Adrenal gland (tissue), 19 donors: ENCODE measurements at places on chromosomes 13 and 19. TPM values are rescaled to one million over a fixed set of nuclear protein-coding genes. Genes with fewer than 3 reads are reported as not detected.

DNA sequence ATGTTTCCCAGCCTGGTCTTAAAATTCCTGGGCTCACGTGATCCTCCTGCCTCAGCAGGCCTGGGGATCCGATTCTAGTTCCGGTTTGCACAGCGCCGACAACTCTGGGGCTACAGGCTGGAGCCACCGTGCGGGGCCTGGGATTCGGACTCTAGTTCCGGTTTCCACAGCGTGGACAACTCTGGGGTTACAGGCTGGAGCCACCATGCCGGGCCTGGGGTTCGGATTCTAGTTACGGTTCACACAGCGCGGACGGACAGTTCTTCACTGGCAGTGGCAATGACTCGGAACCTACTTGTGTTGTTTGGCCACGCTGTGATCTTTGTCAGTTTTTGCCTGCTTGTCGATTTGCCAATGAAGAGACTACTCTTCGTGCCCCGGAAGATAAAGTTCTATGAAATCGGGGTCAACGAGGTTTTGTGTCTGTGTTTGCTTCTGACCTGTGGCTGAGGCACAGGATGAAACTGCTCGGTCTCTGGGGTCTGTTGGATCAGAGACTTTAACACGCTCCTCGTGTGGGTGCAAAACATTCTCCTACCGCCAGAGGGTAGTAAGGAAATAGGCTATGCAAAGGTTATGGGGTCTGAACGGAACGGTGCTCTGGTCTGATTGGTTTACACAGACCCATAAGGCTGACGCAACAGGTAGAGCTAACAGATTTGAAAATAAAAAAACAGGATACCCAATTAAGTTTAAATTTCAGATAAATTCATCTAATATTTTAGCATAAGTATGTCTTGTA, 12.1 kb upstream of the ZSCAN1 start:
- DNase-seq, result peak; percentile 40

GRCh38 chr13:23330356-23330755, 103.1 kb downstream of the SACS start:
- no peak for DNase-seq

DNA sequence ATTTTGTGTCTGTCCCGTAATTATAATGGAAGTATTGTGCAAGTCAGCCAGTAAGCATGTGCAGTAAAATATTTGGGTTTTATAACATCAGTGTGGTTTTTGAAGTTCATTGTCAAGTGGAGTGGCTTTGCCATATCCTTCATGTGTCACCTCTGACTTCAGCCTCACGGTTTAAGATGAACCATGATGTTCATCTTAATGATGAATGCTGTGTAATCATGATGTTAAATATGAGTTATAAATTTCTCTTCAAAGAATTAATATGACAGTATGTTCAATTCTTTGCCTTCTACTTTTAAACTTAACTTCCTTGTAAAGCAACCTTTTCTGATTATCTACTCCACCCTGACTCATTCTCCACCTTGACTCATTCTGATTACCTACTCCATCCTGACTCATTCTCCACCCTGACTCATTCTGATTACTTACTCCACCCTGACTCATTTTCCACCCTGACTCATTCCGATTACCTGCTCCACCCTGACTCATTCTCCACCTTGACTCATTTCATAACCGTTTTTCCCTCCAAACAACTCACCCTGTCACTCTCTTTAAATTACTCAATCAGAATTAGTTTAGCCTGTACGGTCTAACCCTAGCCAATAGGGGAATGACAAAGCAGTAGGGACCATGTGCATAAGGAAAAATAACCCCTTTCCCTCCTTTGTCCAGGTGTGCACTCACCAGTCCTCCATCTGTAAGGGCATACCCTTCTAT, 50.3 kb upstream of the ANKRD10 start:
- no peak for DNase-seq

DNA sequence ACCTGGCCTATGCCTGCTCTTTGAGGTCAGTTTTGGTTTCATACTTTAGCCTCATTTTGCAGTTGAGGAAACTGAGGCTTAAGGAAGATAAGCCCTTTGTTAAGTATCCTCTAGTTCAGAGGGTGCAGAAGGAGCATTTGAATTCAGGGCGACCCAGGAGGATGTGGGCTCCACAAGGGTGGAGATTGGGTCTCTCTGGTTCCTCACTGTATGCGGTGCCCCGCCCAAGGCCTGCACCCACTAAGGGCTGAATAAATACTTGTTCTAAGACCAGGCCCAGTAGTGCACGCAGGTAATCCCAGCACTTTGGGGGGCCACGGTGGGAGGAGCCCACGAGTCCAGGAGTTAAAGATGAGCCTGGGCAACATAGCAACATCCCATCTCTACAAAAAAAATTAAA, 768 bp upstream of the SLC44A2 start:
- DNase-seq, result no peak

DNA sequence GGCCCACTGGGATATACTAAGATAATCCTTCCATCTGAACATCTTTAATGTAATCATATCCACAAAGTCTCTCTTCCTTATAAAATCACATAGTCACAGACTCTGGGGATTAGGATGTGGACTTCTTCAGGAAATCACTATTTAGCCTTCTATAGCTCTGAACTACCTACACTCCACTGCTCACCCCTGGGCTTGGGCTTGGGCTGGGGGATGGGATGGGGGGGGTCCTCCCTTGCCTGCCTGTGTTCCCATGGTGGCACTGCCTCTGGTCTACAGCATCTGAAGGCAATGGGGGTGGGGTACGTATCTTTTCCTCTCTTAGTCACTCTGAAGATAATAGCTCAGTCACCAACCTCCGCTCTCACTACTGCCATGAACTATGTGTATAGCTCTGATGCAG, 67.8 kb upstream of the SERTM1 start:
- no peak for DNase-seq

GRCh38 chr13:97521726-97522125, 87.8 kb downstream of the RAP2A start:
- DNase-seq, result no peak

- no peak for DNase-seq
These were observed 71.6 kb downstream of the SHISA2 start for GRCh38 chr13:25980255-25980654.

- no peak for DNase-seq
These were observed 48.6 kb downstream of the UBL3 start for GRCh38 chr13:29801737-29802305.

DNA sequence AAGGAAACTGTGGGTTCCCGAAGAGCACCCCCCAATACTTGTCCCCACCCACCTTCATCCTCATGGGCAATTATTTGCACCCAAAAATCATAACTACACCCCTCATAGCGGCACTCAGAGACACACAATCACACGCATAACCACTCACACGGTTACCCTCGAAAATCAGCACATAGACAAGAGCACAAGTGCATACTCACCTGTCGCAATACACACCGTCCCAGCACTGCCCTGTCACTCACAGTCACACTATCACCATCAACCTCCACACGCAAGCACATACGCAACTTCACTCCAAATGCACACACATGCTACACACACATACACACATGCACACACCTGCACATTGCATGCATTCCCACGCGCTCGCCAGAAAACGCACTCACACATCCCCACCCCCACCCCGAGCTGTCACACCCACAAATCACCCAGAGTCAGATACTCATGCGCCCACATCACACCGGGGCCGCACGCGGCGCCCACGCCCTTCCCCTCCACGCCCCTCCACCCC, 535 bp downstream of the COL5A3 start:
- DNase-seq, result no peak

DNA sequence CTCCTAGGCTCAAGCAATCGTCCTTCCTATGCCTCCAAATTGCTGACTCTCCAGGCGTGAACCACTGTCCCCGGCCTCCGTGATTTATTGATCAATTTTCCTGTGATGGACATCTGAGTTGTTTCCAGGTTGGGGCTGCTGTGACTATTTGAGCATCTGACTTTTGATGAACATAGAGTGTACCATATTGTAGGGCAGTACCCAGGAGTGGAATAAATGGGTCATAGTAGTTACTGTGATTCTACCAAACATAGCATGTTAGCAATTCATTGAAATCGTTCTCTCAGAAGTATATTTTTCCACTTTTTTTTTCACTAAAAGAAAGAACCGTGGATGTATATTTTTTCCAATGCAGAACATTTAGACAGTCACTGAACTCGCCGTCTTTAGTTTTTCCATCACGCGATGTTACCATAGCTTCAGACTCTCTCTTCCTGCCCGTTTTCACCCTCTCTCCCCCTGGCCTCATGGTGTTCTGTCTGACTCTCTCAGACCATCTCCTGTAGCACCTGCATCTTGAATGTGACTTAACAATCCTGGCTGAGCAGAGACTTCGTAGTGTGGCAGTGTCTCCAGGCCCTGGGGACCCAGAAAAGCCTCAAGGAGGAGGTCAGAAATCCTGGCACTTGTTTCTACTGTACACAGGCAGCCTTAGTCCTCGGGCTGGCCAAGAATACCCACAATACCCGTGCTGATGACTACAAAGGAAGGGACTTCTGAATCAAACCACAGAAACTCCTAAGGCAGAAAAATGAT, 3.2 kb upstream of the RASGRP4 start:
- no peak for DNase-seq

- DNase-seq, result no peak
These were observed 8.4 kb upstream of the SIGLEC12 start for GRCh38 chr19:51509823-51510660.

DNA sequence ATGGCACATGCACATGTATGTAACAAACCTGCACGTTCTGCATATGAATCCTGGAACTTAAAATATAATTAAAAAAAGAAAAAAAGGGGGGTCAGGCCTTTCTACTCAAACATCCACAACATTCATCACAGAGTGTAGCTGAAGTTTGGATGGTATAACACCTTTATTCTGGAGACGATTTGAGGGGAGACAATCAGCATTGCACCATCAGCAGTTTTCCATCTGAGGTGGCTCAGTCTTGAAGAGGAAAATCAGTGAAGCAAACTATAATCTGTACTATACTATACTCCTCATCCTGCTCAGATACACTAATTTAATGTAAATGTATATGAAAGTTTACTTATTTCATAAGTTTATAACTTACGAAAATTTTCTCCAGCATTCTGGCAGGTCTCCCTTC, 969.7 kb downstream of the SLITRK1 start:
- no peak for DNase-seq

DNA sequence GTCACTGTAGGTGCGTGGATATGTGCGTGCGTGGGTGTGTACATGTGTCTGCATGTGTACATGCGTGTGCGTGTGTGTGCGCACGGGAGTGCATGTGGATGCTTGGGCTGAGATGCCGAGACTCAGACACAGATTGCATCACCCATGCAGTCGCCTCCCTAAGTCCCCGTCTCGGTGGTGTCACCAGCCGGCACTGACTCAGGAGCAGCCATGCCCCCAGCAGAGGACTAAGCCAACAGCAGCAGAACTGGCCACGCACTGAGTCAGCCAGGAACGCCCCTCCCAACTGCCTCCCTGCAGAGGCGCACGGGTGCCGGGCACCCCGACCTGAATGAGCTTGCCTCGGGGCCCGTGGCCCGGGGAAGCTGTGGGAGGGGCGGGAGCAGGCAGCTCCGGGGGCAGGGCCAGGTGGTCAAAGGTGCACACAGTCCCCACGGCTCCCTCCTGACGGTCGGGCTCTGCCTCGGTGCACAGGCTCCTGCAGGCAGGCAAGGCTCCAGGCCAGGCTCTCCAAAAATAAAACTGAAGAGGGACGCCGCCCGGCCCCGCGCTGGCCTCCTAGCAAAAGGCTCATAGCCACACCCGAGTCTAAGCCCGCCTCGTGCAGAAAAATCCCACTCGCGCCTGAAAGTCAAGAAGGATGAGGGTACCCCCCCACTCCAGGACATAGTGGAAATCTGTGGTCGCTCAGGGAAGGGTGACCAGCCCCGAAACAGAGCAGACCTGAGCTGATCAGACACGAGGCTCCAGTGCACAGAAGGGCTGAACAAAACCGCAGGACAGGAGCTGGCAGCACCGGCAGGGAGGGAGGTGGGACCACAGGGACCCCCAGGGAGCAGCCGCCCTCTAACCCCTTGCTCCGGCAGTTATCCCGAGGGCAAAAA, 49.2 kb downstream of the GADD45B start:
- DNase-seq, result peak; percentile 79

- peak; percentile 99 for DNase-seq
These were observed 1.3 kb downstream of the HMG20B start for GRCh38 chr19:3573858-3574637.

DNA sequence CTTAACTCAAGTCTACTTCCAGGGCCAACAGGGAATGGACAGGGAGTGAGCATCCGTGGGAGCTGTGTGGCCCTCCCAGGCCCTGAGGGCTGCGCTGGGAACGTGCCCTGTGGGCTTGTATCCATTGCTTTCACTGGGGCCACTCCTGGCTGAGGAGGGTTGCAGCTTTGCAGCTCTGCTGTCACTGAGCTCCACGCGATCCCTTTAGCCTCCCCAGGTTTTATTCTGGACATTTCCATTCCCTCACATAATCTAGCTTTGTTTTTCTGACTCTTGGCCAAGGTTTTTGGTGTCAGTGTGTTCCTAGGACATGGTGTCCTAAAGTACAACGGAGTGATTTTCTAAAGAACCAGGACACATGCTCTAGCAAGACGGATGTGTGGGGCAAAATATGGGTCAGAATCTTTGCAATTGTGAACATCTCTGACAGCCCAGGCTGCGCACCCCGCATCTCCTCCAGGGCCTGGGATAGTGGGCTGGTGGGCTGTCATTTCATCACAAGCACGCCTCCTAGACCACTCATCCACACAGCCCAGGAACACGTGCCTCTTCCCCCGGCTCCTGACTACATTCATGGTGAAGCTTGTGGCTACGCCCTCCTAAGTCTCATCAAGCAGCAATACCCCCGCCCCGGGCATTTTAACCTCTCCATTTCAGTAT, 28.0 kb downstream of the GGACT start:
- DNase-seq, result no peak

Gene SWSAP1
- total RNA-seq, result 3.0 TPM

Gene ZNF471
- 6.9 TPM for total RNA-seq

Gene AKAP8
- total RNA-seq, result 13.0 TPM

Gene ETV2
- 2.1 TPM for total RNA-seq

Gene SLC5A5
- not detected for total RNA-seq

Gene SDHAF1
- 19.6 TPM for total RNA-seq

Gene CD177
- total RNA-seq, result not detected

Gene LIM2
- total RNA-seq, result not detected
